H4 (cell line): ENCODE measurements at places on chromosomes 7 and 10. TPM values are rescaled to one million over a fixed set of nuclear protein-coding genes. Genes with fewer than 3 reads are reported as not detected.

- DNase-seq = no peak
Observed at GRCh38 chr10:11462071-11462470, 149.4 kb downstream of the USP6NL start.

DNA sequence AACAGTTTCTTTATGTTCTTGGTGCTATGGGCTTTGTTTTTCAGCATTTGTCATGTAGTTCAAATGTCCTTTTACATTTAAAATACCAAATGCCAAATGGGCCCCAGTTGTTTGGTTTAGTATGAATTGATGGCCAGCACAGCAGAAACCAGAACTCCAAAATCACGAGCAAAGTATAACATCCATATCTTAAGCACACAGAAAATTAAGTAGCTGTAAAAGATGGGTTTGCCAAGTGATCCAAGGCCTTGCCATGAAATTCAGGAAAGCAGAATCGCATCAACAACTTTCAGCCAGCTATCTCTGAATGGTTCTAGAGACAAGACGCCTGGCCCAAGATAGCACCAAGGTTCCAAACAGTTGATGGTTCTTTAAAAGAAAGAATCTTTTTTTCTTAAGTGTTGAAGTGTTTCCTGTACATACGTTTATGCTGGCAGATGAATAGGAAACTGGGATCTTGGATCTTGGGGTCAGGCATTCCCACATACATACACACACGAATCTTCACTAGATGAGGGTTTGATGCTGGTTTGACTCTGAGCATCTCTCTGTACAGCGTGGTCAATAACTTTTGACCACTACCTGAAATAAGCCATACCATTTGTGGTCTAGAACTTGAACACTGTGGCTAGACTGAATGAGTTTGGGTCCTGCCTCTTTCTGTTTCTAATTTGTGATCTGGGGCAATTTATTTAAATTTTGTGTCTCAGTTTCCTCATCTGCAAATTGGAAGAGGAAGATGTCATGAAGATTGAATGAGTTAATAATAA, 711.8 kb downstream of the KCNMA1 start:
- no peak for DNase-seq

DNA sequence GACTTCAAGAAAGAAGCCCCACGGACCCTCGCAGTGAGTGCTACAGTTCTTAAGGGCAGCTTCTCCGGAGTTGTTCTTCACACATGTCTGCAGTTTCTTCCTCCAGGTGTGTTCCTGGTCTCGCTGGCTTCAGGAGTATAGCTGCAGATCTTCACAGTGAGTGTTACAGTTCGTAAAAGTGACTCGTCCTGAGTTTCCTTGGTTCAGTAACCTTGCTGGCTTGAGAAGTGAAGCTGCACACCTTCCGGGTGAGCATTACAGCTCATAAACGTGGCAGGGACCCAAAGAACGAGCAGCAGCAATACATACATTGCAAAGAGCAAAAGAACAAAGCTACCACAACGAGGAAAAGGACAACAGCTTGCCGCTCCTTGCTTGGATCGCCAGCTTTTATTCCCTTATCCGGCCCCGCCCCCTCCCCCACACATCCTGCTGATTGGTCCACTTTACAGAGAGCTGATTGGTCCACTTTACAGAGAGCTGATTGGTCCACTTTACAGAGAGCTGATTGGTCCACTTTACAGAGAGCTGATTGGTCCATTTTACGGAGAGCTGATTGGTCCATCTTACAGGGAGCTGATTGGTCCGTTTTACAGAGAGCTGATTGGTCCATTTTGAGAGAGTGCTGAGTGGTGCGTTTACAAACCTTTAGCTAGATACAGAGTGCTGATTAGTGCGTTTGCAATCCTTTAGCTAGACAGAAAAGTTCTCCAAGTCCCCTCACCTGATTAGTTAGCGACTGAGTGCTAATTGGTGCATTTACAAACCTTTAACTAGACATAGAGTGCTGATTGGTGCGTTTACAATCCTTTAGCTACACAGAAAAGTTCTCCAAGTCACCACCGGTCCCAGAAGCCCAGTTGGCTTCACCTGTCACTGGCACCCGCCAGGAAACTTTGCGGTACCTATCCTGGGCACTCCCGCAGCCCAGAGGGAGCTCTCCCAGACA, 165.3 kb downstream of the AGMO start:
- no peak for DNase-seq

DNA sequence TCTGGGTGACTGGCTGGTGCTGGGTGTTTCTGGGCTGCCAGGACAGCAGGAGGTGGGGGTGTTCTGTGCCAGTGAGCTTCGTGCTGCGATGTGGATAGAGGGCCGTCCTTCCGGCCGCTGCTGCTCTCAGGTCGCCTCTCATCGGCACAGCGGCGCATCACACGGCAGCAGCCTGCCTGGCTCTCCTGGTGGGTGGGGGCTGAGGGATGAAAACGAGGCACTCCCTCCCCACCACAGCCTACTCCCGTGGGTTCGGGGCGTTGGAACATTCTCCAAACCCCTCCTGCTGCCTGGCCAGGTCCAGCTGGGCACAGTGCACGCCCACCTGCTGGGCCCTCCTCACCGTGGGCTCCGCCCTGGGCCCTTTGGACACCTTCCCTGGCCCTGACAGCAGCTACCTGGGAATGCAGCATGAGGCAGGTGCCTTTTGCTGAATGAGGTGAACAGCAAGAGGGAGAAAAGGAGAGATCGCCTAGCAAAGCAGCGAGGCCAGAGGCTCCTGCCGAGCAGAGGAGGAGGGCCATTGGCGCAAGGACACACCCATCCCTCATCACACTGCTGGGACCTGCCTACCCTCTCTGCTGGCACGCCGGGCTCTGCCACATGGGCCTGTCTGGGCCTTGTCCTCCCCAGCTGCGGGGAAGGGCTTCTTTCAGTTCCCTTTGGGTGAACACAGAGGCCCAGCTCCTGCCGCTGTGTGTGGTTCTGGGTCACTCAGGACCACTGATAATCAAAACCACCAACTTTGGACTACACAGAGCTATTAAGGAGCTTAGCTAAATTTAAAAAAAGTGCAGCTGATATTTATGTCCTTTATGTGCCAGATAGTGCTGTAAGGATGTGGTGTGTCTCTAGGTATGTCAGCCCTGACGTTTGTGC, 33.4 kb downstream of the INPP5A start:
- DNase-seq = no peak

TES gene
- total RNA-seq = 36.4 and 59.0 TPM in 2 replicates

RAB18 gene
- total RNA-seq = 26.1 and 30.4 TPM in 2 replicates
